Activated naive CD8-positive, alpha-beta T cell treated with anti-CD3 and anti-CD28 coated beads for 36 hours (primary cell): ENCODE measurements at places on chromosomes 1 and 21. TPM values are rescaled to one million over a fixed set of nuclear protein-coding genes. Genes with fewer than 3 reads are reported as not detected.

- DNase-seq, result no peak
These were observed 71.8 kb upstream of the ECE1 start for GRCh38 chr1:21362096-21362495.

The MTHFR gene
- 12.2 TPM for total RNA-seq

DNA sequence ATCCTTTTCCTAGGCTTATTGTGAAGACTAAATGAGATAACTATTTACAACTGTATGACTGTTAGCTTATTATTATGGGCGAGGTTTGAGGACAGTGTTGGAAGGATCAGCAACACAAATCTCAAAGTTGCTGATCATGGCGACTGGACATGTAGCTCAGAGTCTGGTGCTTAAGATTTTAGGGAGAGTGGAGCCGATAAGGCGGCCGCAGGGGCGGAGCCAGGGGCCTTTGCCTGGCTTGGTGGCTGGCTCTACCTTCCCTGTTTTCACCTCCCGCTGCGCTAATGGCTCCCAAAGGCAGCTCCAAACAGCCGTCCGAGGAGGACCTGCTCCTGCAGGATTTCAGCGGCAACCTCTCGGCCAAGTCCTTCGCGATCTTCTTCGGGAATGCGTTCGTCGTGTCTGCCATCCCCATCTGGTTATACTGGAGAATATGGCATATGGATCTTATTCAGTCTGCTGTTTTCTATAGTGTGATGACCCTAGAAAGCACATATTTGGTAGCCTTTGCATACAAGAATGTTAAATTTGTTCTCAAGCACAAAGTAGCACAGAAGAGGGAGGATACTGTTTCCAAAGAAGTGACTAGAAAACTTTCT, 45.5 kb downstream of the GIPC2 start:
- DNase-seq, result no peak

- no peak for DNase-seq
These were observed 23.1 kb upstream of the DNASE2B start for GRCh38 chr1:84374991-84375696.

DNA sequence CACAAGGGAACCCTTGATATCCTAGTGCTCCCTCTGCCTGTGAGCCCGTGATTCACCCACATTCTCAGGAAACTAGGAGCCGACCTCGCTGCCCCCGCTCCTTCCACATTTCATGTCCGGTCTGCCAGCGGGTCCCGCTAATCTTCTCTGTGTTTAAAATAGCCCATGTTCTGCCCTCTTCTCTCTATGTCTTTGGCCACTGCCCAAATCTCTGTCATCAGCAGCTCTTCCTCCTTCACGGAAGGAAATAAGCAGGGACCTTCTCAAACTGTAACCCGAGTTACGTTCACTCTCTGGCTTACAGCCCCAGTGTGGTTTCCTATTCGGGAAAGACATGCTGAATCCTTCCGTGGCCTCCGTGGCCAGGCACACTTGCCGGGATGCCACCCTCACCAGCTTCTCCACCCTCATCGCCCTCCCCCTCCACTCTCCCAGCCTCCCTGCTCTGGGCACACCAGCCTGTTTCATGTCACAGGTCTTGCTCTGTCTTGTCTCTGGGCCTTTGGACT, 21.1 kb upstream of the UBXN10 start:
- DNase-seq, result no peak

The FAM167B gene
- total RNA-seq, result not detected

DNA sequence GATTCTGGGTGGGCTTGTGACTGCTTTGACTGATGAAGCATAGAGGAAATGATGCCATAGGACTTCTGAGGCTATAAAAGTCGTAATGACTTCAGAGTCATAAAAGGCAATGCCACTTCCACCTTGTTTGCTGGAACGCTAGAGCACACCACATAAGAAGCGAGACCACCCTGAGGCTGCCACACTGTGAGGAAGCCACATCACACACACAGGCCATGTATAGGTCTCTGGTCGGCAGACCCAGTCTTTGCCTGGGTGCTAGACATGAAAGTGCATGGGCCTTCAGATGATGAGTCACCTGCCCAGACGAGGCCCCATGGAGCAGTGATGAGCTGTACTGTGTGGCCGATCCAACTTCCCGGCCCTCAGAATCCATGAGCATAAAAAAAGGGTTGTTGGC, 14.2 kb upstream of the KANK4 start:
- DNase-seq, result peak; percentile 32

GRCh38 chr1:48739091-48739490, 37.6 kb downstream of the BEND5 start:
- no peak for DNase-seq

DNA sequence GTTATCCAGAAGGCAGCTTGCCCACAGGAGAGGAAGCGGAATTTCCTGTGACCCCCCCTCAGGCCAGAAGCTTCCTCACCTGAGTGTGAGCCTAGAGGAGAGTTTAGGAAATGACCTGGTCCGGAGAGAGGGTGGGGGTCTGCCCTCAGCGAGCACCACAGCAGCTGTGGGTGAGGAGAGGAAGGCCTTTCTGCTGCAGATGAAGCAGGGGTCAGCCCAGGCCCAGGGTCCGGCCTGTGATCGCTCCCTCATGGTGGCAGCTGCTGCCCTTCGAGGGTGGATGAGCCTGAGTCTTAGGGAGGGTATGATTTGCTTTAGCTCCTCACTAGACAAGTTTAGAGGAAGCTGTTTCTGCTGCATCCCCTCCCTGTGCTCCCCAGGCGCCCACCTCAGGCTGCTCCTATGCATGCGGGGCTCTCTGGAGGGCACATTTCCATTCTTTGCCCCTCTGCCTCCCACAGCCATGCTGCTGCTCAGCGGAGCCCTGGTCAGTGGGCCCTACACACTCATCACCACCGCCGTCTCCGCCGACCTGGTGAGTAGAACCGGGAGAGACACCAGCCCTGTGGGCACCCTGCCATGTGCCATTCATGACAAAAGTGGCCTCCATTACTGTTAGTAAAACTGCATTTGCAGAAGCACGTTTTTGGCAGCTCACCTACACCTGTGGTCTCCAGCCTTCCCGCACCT, 53.0 kb downstream of the SLC37A1 start:
- DNase-seq, result no peak

The ITSN1 gene
- total RNA-seq, result 3.6 TPM

- peak; percentile 79 for DNase-seq
These were observed 820 bp upstream of the TTF2 start for GRCh38 chr1:117059334-117059677.

DNA sequence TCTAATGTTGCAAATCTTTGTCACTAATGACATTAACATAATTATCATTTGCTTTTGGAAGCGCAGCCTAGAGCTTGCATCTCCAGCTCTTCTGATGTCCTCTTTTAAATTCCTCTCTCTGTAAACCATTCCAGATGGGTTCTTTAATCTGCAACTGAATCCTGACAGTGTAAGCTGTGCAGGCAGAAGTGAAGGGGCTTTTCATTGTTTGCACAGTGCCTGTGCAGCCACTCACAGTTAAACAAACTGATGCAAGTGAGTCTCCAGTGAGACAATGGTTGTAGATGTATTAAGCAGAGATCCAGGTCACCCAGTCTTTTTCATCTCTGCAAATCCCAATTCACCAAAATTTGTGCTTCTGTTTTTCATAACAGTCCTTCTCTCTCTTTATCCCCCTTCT, 22.5 kb upstream of the FCRL5 start:
- DNase-seq, result no peak

- DNase-seq, result no peak
These were observed 257.7 kb downstream of the ATG4C start for GRCh38 chr1:63041660-63042059.

DNA sequence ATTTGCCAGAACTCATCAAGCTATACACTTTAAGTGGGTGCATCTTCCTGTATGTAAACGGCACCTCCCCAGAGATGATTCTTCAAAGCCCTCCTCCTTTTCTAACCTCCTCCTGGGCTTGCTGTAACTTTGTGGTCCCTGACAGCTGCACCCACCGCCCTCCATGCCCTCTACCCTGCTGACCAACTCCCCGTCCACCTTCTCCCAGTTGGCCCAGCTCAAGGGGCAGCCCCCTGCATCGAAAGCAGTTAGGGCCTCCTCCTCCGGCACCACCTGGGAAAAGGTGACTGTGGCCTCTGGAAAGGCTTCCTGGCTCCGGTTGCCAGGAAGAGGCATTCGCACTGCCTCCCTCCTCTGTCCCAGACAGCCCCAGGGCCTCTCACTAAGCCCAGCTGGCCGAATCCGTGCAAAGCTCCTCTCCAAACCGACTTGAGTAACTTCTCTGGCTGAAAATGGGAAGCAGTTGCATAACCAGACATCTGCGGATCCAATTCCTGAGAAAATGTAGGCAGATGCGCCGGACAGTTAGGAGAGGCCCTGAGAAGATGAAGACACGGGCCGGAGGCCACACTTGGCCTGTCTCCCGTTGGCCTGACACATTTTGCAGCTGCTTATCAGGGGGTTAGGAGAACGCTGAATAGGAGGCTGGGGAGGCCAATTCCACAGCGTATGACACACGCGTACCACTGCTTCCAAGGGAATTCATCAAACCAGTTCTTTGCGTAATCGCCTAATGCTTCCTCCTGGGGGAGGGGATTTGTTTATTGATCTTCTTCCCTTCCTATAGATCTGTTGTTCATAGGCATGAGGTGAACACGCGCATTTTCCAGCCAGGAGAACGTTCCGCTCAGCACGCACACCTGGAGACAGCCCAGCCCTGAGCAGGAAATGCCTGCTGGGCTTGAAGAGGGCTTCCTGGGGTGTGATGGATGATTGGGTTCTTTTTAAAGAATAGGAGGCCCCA, 48.7 kb upstream of the COL6A2 start:
- no peak for DNase-seq

- DNase-seq, result no peak
These were observed 1598.9 kb downstream of the PLA2G4A start for GRCh38 chr1:188427642-188428041.

DNA sequence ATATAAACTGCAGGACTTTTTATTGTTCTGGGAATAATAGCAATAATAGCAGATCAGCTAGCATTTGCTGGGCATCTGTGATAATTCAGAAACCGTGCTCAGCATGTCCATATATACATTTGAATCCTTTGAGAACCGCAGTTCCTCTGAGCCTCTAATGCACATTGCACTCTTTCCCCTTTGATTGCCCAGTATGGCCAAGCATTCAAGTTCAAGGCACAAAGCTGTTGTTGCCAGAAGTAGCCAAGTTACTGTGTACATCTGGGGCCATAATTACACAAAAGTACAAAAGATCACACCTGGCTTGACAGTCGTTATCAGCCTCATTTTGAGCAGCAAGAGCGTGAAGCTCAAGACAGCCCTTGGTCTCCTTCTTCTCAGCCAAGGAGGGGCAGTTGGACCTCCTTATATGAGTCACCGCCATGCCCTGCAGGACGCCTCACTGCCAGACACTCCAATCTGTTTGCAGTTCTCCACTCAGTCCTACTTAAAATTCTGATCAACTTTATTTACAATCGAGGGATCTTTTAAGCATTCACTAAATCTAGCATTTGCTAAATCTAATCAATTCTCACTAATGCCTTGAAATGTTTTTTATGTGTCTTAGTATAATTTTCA, 216.0 kb downstream of the SLC35F3 start:
- no peak for DNase-seq

The KDM1A gene
- 79.1 TPM for total RNA-seq

DNA sequence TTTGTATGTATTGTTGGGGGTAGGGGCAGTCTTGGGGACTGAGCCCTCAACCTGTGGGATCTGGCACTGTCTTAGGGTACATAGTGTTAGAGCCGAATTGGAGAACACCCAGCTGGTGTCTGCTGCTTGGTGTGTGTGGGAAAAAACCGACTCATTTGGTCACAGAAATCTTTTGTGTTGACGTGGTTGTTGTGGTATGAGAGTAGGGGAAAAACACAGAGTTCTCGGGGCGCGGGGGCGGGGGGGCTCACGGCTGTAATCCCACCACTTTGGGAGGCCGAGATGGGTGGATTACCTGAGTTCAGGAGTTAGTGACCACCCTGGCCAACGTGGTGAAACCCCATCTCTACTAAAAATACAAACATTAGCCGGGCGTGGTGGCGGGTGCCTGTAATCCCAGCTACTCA, 15.3 kb upstream of the SRSF10 start:
- DNase-seq, result no peak

DNA sequence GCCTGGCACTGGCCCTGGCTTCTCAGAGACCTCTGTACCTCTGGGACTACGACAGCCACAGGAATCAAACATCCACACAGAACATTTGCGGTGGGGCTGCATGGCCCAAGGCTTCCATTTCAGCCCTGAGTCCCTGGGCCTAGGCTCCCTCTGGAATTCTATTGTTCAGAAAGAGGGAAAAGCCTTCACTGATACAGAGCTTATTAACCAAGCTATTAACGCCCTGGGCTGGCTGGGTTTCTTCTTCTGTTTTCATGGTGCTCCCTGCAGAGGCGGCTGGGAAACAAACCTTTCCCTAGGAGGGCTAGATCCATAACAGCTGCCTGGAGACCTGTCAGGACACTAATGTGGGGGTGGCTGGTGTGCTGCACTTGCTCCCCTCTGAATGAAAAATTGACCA, 88.2 kb downstream of the KAZN start:
- no peak for DNase-seq
